ENCODE measurements at places on chromosomes 11 and 22. TPM values are rescaled to one million over a fixed set of nuclear protein-coding genes. Genes with fewer than 3 reads are reported as not detected.

GRCh38 chr22:18979957-18980356, 43.9 kb upstream of the PRODH start:
- no peak for DNase-seq

- DNase-seq = no peak
These were observed 385.7 kb downstream of the SOX6 start for GRCh38 chr11:15970506-15971214.

DNA sequence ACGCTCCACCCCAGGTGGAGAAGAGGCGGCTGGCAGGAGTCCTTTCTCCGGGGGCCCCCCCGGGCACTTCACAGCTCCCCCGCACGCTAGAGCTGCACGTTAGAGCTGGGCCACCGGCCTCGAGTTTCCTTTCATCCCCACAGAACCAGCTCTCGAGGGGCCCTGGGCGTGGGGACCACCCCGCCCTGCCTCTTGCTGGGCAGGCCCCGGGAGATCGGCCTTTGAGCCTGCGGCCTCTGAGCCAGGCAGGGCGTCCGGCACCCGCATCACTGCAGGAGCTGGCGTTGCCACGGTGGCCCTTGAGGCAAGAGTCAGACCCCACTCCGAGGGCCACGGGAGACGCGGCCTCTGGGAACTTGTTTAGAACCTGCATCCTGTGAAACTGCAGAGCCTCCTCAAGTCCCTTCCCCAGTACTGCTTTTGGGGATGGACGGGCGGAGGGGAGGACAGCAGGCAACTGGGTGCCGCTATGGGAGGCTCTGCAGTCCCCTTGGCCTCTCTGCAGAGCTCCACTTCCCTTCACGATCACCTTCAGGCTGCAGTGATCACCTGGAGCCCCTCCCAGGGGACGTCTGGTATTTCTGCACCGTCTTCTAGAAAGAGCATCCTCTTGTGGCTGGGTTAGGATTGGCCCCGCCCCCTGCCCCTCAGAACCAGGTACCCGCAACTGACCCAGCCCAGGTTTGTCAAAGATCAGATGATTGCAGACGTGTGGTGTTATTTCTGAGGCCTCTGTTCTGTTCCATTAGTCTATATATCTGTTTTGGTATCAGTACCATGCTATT, 13.9 kb upstream of the GAL start:
- DNase-seq = no peak

Gene XBP1
- total RNA-seq = 52.1 TPM

- DNase-seq = no peak
These were observed 192.5 kb upstream of the RAG2 start for GRCh38 chr11:36790526-36790925.

DNA sequence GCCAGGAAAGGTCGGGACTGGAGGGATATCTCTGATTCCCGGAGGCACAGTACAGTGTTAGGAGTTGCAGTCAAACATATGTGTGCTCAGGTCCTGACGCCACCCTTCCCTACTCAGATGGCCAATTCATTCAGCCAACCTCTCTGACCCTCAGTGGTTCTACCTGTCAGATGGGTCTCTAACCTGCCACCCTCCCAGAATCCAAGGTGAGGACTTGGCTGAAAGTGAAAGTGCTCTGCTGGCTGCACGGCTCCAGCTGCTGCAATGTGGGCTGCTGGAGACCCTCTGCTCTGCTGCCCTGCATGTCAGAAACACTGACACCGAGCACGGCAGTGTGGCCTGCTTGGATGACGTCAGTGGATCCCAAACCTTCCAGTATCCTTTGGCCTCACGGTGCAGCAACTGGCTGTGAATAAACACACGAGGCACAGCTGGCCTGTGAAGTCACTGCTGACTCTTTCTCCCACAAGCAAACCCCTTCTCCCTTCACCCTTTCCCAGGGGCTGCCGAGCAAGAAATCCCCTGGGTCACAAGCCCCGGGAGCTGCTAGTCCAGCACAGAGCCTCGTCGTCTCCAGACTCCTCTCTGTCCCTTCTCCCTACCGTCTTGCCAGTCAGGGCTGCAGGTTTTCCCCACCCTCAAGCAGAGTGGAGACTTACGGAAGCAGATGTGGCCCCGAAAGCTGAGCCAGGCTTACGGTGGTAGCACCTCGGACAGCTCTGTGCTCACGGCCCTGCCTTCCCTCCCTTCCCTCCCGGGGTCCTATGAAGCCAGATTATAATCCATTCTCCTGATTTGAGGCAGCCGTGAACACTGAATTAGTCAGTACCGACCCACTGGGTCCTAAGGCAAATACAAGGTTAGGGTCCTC, 24.3 kb downstream of the KIAA0930 start:
- no peak for DNase-seq

DNA sequence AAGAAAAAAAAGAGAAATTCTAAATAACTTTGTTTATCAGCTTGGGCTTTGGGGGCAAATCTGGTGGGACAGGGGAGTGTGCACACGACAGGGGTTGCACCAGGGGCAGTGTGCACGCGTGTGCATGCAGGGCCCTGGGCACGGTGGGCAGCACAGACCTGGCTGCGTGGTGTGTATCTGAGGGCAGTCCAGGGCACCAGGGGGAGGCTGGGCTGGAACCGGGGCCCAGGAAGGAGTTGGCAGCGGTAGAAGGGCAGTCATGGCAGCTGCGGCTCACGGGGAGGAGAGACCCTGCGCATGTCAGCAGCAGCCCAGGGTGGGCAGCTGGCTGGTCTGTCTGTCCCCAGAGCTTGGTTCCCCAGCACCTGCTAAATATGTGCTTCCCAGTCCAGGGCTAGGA, 4.3 kb downstream of the KRTAP5-5 start:
- DNase-seq = no peak

Gene C11orf42
- total RNA-seq = not detected
